ENCODE measurements at places on chromosomes 3 and 15. TPM values are rescaled to one million over a fixed set of nuclear protein-coding genes. Genes with fewer than 3 reads are reported as not detected.

DNA sequence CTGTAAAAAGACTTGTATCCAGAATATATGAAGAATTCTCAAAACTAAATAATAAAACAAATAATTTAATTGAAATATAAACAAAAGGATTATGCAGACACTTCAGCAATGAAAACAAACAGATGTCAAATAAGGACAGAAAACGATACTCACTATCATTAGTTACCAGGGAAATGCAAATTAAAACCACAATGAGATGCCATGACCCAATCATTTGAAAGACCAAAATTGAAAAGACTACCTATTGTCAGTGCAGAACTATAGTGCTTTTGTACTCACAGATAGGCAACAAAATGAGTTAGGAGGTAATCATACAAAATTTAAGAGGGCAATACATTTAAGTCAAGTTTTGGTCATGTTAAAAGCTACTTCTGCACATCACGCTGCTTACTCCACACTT lies 31.6 kb upstream of the OR5K4 start:
- no peak for DNase-seq

DNA sequence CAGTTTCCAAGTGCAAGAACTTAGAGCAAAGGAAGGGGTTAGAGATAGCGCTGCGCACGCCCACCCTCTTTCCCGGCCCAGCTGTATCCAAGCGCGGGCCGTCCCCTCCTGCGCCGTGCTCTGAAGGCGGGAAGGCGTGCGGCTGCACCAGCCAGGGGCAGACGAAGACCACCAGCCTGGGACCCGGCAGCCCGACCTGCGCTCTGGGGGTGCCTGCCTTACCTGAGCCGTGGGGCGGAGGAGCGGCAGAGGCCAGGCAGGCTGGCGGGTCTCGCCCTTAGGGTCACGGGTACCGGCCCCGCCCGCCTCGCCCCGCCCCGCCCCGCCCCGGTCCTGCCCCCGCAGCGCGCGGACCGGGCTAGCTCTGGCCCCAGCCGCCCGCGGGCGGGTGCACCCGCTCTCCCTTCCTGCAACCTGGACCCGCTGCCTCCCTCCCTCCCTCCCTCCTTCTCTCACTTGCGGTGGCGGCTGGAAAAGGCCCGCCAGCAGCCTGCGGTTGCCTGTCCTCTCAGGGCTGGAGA lies at the start of gene WDR72:
WDR72 (minus strand) TSS at position 253 of the 521 bp plus-strand sequence. CDS start 26,514 bp downstream, outside the sequence.
- no peak for DNase-seq

- DNase-seq = no peak
Measured at GRCh38 chr3:72088486-72089025, 303.6 kb upstream of the PROK2 start.

Gene TMEM266
- total RNA-seq = not detected

DNA sequence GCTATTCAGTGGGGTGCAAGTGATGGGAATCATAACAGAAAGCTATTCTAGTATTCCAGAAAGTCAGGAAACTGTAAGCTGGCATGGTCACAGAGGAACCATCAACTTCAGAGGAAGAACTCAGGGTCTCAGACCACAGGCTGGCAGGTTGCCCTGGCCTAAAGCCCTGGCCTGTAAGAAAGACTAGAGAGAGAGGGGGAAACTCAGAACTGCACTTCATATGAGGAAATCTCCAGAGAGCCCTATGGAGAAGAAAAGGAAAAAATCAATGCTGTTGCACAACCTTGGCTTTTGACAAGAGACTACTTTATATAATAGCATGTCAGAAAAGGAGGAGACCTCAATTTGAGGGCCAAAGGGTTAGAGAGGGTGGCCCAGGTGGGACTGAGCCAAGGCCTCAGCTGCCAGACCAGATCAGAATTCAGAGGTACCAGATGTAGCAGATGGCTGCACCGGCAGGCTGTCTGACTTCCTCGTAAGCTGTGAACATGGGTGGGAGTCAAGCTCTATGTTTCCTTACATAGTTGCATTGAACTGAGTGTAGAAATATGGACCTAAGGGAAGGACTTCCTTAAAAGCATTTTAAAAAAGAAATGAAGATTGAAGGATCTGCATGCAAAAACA lies 333.8 kb downstream of the PDCD6IP start:
- DNase-seq = no peak

Gene OXNAD1
- 21.4 TPM for total RNA-seq

GRCh38 chr15:43934480-43934879 lies 107.7 kb downstream of the WDR76 start:
- peak; percentile 29 for DNase-seq

- no peak for DNase-seq
Measured at GRCh38 chr3:142215106-142215505, 10.3 kb downstream of the GK5 start.

Gene DUOXA2
- total RNA-seq = not detected

- no peak for DNase-seq
Measured at GRCh38 chr15:101013201-101013550, 94.0 kb downstream of the LRRK1 start.

DNA sequence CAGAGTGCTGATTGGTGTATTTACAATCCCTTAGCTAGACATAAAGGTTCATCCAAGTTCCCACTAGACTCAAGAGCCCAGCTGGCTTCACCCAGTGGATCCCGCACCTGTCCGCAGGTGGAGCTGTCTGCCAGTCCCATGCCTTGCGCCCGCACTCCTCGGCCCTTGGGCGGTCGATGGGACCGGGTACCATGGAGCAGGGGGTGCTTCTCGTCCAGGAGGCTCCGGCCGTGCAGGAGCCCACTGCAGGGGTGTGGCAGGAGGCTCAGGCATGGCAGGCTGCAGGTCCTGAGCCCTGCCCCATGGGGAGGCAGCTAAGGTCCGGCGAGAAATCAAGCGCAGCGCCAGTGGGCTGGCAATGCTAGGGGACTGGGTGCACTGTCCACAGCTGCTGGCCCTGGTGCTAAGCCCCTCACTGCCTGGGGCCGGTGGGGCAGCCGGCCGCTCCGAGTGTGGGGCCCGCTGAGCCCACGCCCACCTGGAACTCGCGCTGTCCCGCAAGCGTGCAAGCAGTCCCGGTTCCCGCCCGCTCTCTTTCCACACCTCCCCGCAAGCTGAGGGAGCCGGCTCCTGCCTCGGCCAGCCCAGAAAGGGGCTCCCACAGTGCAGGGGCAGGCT lies 1206.3 kb downstream of the OTOL1 start:
- no peak for DNase-seq

Gene OR5K2
- not detected for total RNA-seq

Gene CCDC9B
- total RNA-seq = 5.4 TPM

GRCh38 chr15:62779036-62779770 lies 263.3 kb upstream of the TPM1 start:
- peak; percentile 46 for DNase-seq

Gene TMEM212
- total RNA-seq = not detected

Measured in Daoy (cell line).